ENCODE measurements at places on chromosomes 11 and 22.

GRCh38 chr11:60878245-60879101 is 11.1 kb downstream of the ZP1 start:
- no peak for DNase-seq

DNA sequence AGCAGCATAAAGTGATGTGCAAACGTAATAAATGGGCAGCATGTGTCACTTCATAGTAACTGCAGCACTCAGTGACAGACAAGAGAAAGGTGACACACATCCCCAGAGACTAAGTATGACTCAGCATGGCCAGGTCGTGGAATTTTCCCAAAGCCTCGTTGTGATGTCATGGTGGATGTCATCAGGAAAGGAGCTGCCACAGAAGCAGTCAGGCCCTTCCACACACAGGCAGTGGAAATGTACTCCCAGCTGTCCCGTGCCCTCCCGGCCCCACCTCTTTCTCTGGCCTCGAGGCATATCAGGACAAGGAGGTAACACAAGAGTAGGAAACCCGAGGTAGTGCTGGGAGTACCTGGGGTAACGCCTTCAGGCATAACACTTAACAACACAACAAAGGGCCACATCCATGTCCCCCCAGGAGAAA is 8.1 kb downstream of the PC start:
- DNase-seq: no peak

GRCh38 chr11:116510886-116511650 is 261.7 kb downstream of the BUD13 start:
- no peak for DNase-seq

DNA sequence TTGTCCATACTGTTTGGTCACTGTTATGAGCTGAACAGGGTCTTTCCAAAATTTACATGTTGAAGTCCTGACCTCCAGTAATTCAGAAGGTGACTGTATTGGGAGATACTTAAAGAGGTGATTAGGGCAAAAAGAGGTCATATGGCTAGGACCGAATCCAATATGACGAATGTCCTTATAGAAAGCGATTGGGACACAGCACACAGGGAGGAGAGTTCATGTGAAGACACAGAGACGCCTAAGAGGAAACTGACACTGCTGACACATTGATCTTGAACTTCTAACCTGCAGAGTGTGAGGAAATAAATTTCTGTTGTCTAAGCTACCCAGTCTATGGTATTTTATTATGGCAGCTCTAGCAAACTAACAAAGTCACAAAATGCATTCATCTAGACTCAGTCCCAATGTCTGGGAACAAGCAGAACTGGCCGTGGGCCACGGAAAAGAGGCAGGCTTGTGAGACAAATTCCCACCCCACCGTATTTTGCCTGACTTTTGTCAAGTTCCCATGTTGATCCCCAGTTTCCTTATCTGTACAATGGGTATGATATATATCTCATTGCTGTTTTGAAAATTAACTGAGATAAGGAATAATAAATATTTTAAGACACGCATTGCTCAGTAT is 295.0 kb downstream of the NTM start:
- no peak for DNase-seq

- no peak for DNase-seq
These were observed 3.8 kb downstream of the CEP57 start for GRCh38 chr11:95794086-95794485.

DNA sequence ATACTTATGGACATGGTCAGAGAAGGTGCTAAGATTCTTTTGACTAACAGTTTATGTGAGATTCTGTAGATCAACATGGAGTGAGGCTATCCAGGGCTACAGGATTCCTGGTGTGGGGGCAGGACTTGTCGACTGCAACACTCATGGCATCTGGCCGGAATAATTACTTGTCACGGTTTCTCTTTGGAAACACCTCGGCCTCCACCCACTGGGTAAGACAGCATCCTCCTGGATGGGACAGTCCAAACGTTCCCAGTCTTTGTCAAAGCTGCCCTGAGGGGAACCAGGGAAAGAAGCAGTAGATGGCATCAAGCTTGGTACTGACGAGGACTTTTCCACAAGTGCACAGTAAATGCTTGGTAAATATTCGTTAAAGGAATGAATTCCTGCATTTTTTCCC is 762.8 kb downstream of the BRD1 start:
- DNase-seq: no peak

DNA sequence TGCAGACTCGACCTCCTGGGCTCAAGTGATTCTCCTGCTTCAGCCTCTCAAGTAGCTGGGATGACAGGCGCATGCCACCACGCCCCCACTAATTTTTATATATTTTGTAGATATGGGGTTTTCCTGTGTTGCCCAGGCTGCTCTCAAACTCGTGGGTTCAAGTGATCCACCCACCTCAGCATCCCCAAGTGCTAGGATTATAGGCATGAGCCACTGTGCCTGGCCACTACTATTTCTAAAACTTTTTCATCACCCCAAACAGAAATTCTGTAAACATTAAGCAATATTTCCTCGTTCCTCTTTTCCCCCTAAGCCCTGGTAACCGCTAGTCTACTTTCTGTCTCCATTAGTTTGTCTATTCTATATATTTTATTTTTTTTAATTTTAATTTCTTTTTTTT is 9.0 kb upstream of the ATG16L2 start:
- DNase-seq: no peak
